ENCODE measurements at places on chromosomes 6 and 20. TPM values are rescaled to one million over a fixed set of nuclear protein-coding genes. Genes with fewer than 3 reads are reported as not detected.

The RTF2 gene
- 77.4 TPM for total RNA-seq

DNA sequence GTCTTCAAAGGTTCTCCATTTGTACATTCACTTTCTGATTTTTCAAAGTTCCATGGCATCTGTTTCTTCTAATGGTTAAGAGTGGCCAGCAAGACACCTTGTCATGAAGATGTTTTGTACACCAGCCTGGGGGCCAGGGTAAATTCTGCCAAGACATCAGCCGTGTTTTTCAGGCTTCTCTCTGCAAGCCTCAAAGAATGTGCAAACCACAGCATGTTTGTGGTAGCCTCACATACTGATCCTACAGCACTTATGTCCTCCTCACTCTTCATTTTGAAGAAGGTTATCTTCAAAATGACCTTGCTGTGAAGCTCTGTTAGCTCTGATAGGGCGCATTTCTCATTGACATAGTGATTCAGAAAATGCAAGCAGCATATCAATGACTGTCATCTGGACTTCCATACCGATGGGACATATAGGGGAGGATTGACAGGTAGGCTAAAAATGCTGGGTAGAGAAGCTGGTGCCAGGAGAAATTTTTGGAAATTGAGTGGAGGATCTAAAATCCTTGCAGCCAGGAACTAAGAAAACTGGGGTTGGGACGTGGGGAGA lies 59.3 kb upstream of the SPTLC3 start:
- DNase-seq = no peak

- DNase-seq = no peak
Measured at GRCh38 chr20:44773070-44773829, 27.6 kb downstream of the KCNK15 start.

DNA sequence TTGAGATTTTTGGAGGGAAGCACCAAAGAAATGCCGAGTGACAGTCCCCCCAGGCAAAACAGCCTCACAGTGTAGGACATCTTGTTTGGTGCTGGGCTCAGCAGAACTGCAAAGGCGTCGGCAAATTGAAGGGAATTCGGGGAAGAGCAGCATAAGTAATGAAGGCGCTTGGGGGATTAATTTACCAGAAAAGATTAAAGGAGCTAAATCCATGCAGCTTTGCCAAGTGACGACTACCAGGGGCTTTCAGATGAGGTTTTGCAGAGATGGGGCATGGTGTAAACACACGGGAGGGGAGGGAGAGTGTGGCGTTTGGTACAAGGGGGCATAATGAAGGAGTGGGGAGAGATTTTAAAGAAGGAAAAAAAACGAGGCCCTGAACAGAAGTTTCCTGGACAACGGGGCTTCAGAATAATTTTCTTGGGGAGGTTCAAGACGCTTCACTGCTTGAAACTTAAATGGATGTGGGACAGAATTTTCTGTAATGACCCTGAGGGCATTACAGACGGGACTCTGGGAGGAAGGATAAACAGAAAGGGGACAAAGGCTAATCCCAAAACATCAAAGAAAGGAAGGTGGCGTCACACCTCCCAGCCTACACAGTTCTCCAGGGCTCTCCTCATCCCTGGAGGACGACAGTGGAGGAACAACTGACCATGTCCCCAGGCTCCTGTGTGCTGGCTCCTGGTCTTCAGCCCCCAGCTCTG lies 45.4 kb upstream of the CDH22 start:
- DNase-seq = no peak

The TRAPPC3L gene
- 0.64 TPM for total RNA-seq

The DPM1 gene
- 30.2 TPM for total RNA-seq

Data from upper lobe of right lung (tissue), 1 donor.